ENCODE measurements at places on chromosomes 16 and 17. TPM values are rescaled to one million over a fixed set of nuclear protein-coding genes. Genes with fewer than 3 reads are reported as not detected.
A peak's percentile ranks its signal among the peaks of the same experiment; 100 is the strongest.

The ABCA5 gene
- total RNA-seq = 29.8 TPM

The CDC42EP4 gene
- 68.9 TPM for total RNA-seq

The HNF1B gene
- 10.4 TPM for total RNA-seq

The LDHD gene
- 11.7 TPM for total RNA-seq

The PRSS8 gene
- 5.8 TPM for total RNA-seq

The MEIOB gene
- total RNA-seq = not detected

- H3K27ac ChIP-seq = no peak overlapping the region
- no peaks in the 10 kb centered on the region for H3K4me1 ChIP-seq
- no peaks in the 10 kb centered on the region for H3K36me3 ChIP-seq
- no peak overlapping the region for H3K4me3 ChIP-seq
These were observed 32.2 kb downstream of the ADAMTS18 start for GRCh38 chr16:77402672-77403071.

- H3K4me1 ChIP-seq = peaks cover 19% of the 10 kb centered on the region
- no peaks in the 10 kb centered on the region for H3K27me3 ChIP-seq
- DNase-seq = no peak
- H3K4me3 ChIP-seq = no peak overlapping the region
These were observed 26.4 kb upstream of the ABR start for GRCh38 chr17:1206026-1206777.

DNA sequence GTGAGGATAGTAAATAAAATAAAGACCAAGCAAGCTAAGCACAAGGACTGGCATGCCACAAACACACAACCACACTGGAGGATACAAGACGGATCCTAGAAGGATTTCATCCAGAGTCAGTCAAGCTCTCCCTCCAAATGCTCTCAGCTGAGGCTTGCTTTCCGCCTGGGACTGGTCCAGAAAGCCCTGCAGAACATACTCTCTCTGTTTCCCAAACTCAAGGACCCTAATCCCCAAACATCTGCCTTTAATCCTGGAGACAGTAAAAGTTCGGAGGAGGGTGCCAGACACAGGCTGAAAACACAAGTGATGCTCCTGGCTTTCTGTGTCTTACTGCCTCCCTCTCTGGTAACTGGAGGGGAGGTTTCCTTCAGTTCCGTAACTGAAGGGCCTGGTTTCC lies 5.3 kb upstream of the HSD11B2 start:
- H3K4me3 ChIP-seq = no peak overlapping the region
- peak; percentile 48 for DNase-seq
- no peaks in the 10 kb centered on the region for H3K36me3 ChIP-seq
- H3K27me3 ChIP-seq = peaks cover 63% of the 10 kb centered on the region
- no peak overlapping the region for H3K27ac ChIP-seq

- no peaks in the 10 kb centered on the region for H3K4me1 ChIP-seq
- no peak overlapping the region for H3K27ac ChIP-seq
- DNase-seq = no peak
- no peaks in the 10 kb centered on the region for H3K36me3 ChIP-seq
These were observed 975.7 kb upstream of the RBFOX1 start for GRCh38 chr16:6356911-6357310.

DNA sequence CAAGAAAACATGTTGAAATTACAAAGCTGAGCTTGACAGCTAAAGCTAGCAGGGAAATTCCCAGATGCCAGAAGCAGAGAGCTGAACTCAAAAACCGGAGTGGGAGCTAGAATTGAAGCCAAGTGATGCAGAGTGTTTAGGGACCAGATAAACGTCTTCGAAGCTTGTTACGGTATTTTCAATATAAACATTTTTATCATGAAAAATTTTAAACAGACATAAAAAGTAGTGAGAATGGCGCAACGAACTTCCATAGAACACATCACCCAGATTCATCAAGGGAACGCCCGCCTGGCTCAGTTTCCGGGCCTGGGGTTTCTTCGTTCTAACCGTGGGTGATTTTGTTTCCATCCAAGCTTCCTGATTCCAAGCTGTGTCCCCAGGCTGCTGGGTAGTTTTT lies 18.1 kb downstream of the SPNS2 start:
- no peaks in the 10 kb centered on the region for H3K27me3 ChIP-seq
- DNase-seq = no peak
- H3K27ac ChIP-seq = no peak overlapping the region
- H3K4me3 ChIP-seq = no peak overlapping the region

DNA sequence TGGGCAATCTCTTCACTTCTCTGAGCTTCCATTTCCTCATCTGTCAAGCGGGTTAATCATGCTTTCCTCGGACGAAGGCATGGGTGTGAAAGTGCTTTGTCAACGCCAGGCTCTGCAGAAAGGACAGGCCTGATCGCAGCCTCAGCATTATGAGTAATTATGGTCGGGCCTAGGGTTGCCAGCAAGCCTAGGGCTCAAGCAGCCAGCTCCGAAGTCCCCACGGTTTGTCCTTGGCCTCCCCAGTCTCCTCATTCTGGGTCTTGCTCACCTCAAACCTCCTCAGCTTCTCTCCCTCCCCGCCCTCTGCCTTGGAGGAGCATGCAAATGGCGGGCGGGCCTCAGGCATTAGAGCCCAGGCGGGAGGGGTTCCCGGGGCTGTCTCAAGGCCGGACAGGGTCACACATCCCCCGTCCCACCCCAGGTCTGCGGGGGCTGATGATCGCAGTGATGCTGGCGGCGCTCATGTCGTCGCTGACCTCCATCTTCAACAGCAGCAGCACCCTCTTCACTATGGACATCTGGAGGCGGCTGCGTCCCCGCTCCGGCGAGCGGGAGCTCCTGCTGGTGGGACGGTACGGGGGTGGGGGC lies 10.2 kb upstream of the FAM83G start:
- H3K36me3 ChIP-seq = no peaks in the 10 kb centered on the region
- H3K4me1 ChIP-seq = no peaks in the 10 kb centered on the region
- H3K27ac ChIP-seq = no peak overlapping the region
- H3K4me3 ChIP-seq = no peak overlapping the region
- no peak for DNase-seq
- no peaks in the 10 kb centered on the region for H3K27me3 ChIP-seq

GRCh38 chr17:70084476-70084875 lies 9.5 kb downstream of the KCNJ16 start:
- no peak overlapping the region for H3K27ac ChIP-seq
- no peaks in the 10 kb centered on the region for H3K27me3 ChIP-seq
- peaks cover 17% of the 10 kb centered on the region for H3K4me1 ChIP-seq
- no peak overlapping the region for H3K4me3 ChIP-seq

GRCh38 chr17:28950752-28951427 lies 428 bp downstream of the PHF12 start:
- no peak for DNase-seq
- peaks cover 3% of the 10 kb centered on the region for H3K36me3 ChIP-seq
- H3K4me3 ChIP-seq = peak overlapping the region; percentile 96
- H3K27me3 ChIP-seq = no peaks in the 10 kb centered on the region
- peak overlapping the region; percentile 91 for H3K27ac ChIP-seq
- peaks cover 43% of the 10 kb centered on the region for H3K4me1 ChIP-seq

DNA sequence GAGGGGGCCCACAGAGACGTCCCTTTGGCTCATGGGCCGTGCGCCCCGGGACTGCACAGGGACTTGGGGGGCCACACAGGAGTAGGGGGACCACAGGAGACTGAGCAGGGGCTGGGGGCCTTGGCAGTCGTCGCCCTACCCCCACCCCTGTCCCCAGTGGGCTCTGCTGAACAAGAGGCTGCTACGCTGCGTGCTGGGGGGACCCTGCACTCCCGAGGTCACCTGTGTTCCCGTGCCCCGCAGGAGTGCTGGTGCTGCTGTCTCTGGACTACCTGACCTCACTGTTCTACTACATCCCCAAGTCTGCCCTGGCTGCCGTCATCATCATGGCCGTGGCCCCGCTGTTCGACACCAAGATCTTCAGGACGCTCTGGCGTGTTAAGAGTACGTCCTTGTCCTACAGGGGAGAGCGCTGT lies 14.4 kb upstream of the RNF213 start:
- no peaks in the 10 kb centered on the region for H3K27me3 ChIP-seq
- no peak for DNase-seq
- no peak overlapping the region for H3K27ac ChIP-seq

GRCh38 chr16:12324152-12324551 lies 347.6 kb downstream of the SNX29 start:
- no peaks in the 10 kb centered on the region for H3K36me3 ChIP-seq
- no peak overlapping the region for H3K4me3 ChIP-seq
- no peak for DNase-seq

GRCh38 chr16:81493755-81494433 lies 49.3 kb downstream of the CMIP start:
- DNase-seq = peak; percentile 78
- H3K4me1 ChIP-seq = peaks cover 71% of the 10 kb centered on the region
- no peaks in the 10 kb centered on the region for H3K36me3 ChIP-seq
- H3K27me3 ChIP-seq = no peaks in the 10 kb centered on the region
- H3K27ac ChIP-seq = peak overlapping the region; percentile 78
- H3K4me3 ChIP-seq = no peak overlapping the region

DNA sequence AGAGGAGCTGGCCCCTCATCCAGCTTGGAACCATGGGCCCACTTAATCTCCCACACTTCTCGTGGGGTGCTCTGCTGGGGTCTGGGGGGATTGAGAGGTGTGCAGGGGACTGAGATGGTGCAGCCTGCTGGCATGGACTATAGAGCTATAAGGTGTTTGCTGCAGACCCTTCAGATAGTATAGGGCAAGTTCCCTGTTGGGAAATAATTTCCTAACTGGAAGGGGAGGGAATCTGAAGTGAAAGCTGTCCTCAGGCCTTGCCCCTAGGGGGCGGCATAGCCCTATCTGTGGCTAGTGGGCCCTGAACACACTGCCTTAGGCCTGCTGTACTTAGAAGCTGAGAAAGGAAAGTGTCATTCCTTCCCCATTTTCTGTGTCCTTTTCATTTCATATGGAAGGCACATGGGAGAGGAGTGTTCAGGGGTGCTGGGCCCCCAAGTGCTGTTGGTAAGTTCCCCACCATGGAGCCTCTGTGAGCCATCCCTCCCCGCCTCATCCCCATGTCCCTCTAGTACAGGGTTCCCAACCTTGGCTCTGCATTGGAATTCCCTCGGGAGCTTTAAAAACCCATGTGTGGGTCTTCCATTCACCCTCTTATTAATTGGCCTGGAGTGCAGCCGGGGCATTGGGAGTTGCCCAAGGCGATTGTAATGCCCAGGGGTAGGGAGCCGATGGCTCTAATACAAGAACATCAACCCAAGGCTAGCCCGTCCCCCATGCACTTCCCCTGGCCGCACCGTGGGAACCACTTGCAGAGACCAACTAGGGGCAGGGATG lies 19.7 kb downstream of the GOSR2 start:
- no peak overlapping the region for H3K4me3 ChIP-seq
- peak; percentile 74 for DNase-seq
- H3K27ac ChIP-seq = no peak overlapping the region
- no peaks in the 10 kb centered on the region for H3K27me3 ChIP-seq

- peak overlapping the region; percentile 43 for H3K4me3 ChIP-seq
- H3K27ac ChIP-seq = peak overlapping the region; percentile 20
- peaks cover 26% of the 10 kb centered on the region for H3K27me3 ChIP-seq
- DNase-seq = peak; percentile 83
- peaks cover 69% of the 10 kb centered on the region for H3K4me1 ChIP-seq
These were observed 1.2 kb downstream of the CNTNAP1 start for GRCh38 chr17:42683407-42684034.

DNA sequence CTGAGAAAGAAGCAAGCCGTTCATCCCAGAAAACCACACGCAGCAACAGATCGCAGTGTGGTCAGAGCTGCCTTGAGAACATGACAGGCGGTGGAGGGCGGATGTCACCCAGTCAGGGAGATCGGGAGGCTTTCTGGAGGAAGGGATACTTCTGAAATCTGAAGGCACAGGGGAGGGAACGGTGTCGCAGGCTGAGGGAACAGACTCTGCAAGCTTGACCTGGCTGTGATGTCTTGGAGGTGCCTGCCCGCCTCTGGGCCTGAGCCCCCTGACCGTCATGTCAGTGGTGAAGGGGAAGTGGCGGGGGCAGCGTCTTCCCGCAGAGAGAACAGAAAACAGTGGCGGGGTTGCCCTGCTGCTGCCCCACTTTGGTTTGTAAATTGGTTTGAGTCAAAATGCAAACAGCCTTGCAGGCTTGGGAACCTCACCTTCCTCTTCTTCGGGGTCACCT lies 8.1 kb upstream of the ATP2A3 start:
- H3K36me3 ChIP-seq = no peaks in the 10 kb centered on the region
- H3K27ac ChIP-seq = no peak overlapping the region
- H3K4me3 ChIP-seq = no peak overlapping the region
- peaks cover 13% of the 10 kb centered on the region for H3K4me1 ChIP-seq

DNA sequence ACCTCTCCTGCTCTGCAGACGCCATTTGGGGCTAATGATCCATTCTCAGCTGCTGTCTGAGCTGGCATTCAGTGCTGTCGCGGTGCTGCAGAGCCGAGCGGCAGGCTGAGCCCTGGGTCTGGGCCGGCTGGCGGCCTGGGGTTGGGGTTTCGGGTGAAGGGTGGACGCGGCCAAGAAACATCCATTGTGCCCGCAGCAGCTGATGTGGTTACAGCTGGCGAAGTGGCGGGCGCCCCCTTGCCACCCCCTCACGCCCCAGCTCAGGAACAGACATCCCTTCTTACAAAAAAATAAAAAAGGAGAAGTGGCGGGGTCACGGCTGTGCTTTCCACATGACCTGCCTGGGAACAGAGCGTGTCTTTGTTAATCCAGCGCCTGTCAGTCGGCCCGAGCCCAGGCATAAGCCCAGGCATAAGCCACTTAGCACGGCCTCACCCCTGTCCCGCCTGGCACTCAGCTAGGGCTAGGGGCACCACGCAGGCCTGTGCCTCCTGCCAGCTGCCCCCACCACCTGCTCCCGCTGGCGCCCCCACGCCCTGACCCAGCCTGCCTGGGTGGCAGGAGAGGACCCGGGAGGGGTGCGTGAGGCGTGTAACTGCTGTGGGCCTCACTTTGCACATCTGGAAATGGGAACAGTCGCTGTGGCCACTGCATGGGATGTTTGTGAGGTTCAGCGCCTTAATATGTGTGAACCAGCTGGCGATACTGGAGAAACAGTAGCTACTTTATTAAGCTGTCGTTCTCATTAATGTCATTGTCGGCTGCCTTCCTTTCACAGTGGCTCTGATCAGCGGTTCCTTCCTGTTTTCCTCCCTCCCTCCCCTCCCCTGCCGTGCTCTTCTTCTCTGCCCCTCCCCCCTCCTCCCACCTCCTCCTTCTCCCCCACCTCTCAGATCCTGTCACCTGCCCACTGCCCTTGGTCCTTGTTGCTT lies 197.7 kb upstream of the CIBAR2 start:
- no peak for DNase-seq
- H3K27ac ChIP-seq = peak overlapping the region; percentile 61
- H3K4me1 ChIP-seq = peaks cover 54% of the 10 kb centered on the region
- no peaks in the 10 kb centered on the region for H3K36me3 ChIP-seq
- H3K27me3 ChIP-seq = no peaks in the 10 kb centered on the region
- H3K4me3 ChIP-seq = no peak overlapping the region

DNA sequence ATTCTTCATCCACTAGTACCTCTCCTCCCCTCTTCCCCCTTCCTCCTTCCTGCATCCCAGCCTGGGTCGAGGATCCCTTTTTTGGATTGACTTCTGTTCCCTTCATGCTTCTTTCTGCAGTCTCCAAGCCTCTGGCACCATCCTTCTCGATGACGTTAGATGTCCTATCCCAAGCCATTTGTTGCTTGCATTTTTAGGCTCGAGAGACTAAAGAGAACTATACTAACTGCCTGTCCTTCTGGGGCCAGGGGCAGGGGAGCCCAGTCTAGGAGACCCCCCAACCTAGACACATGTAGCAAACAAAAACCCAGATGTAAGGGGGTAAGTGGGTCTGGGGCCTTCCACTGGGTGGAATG lies 23.9 kb downstream of the UNK start:
- peaks cover 31% of the 10 kb centered on the region for H3K4me1 ChIP-seq
- no peak overlapping the region for H3K4me3 ChIP-seq
- H3K36me3 ChIP-seq = peaks cover 32% of the 10 kb centered on the region
- H3K27ac ChIP-seq = peak overlapping the region; percentile 65
- no peak for DNase-seq
